ENCODE measurements at places on chromosomes 5 and 9.
A peak's percentile ranks its signal among the peaks of the same experiment; 100 is the strongest.

GRCh38 chr5:125045646-125046045 is 299.2 kb upstream of the ZNF608 start:
- no peak for DNase-seq

DNA sequence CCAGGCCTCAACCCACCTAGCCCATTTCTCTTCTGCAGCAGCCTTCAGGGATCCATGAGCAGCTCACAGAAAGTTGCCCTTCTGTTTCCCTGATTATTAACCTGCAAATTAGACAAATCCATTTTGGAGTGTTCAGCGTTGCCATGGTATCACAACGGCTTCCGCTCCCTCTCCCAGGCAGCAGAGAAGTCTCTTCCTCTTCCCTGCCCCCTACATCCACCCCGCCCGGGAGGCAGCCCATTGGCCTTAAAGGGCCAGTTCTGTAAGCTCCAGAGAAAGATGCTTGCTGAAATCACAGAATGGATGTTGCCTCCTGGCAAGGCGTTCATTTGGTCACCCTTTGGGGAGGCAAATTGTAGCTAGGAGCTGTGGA is 47.7 kb upstream of the BOD1 start:
- no peak for DNase-seq

DNA sequence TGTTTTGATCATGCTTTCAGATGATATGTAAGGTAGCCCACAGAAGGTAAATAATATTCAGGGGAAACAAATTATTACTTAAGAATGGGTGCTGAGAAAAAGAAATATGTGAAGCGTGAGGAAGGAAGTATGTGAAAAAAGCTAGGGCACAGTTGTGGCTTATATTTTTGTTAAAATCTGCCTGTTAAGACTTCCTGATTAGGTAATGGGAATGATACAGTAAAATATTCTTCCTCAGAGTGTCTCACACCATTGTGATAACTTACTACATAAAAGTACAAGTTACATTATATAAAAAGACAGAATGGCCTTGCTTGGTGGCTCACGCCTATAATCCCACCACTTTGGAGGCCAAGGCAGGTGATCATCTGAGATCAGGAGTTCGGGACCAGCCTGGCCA is 18.7 kb upstream of the PARP8 start:
- peak; percentile 12 for DNase-seq

DNA sequence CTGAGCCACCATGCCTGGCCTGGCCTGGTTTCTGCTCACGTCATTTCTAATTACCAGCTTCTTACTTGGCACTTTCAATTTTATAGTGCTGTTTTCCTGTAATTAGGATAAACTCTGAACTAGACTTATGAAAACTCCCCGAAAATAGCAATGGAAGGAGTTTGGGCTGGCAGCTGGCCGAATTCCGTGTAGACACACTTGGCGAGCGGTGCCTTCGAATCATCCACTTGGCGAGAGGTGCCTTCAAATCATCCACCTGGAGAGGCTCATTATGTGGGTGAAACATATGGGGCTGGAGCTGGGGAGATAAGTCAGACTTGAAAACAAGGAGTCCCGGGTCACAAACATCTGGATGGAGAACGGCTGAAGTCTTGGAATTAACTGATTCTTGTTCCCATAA is 203.7 kb downstream of the ROR2 start:
- DNase-seq = no peak

- no peak for DNase-seq
Observed at GRCh38 chr5:424301-425110, 18.5 kb upstream of the EXOC3 start.

DNA sequence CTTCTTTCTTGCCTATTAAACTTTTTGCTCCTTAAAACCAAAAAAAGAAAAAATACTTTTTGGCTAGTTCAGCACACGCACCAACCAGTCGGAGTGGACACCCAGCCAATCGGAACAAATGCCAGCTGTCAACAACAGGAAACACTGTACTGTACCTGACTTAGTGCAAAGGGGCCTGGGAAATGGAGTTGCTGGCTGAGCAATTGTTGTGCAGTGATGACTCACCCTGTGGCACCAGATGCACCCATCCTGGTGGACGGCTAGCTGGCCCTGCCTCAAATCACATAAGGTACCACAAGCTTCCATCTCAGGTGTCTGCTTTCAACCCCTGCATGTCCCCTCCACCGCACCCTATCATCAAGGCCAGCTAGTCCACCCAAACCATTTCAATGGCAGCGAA is 20.9 kb downstream of the FOXE1 start:
- DNase-seq = no peak

DNA sequence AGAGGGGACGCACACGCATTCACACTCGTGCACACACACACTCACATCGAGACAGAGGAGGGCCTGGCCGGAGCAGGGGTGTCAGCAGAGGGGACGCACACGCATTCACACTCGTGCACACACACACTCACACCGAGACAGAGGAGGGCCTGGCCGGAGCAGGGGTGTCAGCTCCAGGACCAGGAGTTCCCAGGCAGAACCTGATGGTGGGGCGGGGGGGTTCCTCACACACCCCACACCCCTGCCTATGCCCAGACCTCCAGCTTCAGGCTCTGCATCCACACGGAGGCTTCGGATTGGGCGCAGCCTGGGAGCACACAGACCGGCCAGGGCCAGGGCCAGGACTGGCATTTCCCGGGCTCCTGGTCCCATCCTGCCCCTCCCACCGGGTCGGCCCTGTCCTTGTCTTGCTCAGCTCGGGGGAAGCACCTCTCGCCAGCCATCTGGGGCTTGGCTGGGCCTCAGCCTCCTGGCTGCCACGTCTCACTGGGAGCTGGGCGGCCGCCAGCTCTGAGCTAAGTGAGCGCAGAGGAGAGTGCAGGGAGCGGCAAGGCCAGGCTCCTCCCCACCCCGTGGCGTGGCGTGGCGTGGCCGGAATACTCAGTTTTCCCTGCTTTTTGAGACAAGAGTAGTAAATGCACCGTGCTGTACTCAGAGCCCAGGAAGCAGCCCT is 31.3 kb downstream of the ADAMTS2 start:
- DNase-seq = no peak

- no peak for DNase-seq
Observed at GRCh38 chr9:128414461-128414860, 6.2 kb upstream of the CERCAM start.

- DNase-seq = no peak
Observed at GRCh38 chr5:76598531-76598930, 24.7 kb downstream of the F2RL2 start.
